NCI-H1092 treated with DMSO at 0.1 percent for 48 hours (cell line): ENCODE measurements at places on chromosomes 5 and 9.

DNA sequence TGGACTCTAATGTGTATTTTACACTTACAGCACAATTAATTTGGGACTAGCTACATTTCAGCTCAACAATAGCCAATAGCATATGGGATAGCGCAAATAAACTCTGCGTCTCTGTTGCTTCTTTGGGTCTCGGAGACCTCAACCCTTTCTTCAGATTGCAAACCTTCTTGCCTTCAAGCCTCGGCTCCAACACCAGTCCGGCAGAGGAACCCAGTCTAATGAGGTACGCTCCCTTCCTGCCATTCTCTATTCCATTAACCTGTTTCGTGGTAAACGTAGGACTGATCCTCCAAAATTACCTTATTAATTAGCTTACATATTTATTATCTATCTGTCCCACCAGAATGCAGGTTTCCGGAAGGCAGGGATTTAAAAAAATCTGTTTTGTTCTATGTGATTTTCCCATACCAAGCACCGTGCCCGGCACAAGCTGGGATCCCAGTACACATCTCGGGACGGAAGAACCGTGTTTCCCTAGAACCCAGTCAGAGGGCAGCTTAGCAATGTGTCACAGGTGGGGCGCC is 525 bp upstream of the DAPK1 start:
- no peak for DNase-seq

- DNase-seq = no peak
Measured at GRCh38 chr5:10018201-10019069, 231.3 kb downstream of the ATPSCKMT start.

DNA sequence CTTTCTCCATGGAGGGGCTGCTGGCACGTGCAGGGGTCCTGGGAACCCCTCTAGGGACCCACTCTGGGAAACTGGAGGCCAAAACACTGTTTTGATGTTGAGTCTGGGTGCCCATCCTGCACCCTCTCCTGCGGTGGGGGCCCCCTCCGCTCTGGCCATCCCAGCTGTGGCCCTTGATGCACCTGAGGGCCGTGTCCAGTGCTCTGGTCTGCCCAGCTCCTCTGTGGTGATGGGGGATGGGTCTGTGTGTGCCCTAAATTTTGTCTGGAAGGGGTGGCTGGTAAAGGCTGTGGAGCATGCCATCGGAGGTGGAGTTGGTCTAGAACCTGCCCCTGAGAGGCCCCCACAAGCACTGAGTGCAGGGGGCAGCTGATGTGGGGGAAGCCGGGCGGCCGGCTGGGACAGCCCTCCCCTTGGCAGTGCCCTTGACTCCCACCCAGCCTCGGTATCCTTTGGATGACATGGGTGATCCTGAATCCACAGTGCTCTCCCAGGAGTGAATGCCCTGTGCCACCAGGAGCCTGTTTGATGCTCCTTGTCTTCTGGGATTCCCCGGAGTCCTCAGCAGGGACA is 26.3 kb downstream of the AHRR start:
- DNase-seq = no peak

- DNase-seq = no peak
Measured at GRCh38 chr5:54722846-54723433, 205.4 kb downstream of the SNX18 start.

DNA sequence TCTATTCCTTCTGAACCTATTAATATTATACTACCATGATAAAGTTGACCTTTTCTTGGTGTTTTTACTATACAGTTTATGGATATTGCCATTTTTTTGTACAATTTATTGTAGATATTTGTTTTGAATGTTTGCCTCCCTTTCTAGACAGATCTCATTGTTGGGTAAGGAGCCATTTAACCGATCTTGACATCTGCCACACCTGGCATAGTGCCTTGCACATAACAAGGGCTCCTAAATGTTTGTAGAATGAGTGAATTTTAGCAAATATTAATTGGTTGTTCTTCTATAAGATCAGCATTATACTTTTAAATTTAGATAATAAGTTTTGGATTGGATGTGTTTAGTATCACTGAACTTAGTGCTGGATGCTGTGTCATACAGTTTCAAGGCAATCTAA is 175.3 kb downstream of the GDNF start:
- DNase-seq = no peak

GRCh38 chr9:102456562-102456961 is 538.6 kb upstream of the CYLC2 start:
- DNase-seq = no peak

DNA sequence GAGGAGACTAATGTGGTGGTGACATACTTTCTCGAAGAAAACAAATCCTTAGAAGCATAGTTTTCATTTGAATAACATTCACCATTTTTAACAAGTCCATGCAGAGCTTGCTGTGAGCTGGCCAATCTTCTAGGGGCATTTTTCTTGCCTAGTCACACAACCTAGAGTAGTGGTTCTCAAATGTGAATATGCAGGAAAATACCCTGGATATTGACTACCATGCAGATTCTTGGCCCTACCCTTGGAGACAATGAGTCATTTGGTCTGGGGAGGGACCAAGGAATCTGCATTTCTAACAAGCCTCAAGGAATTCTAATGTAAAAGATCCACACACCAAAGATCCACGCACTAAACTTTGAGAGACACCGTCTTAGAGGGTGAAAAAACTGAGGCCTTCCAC is 23.5 kb downstream of the GDNF start:
- DNase-seq = no peak

- DNase-seq = no peak
Measured at GRCh38 chr5:113505181-113505580, 8.3 kb upstream of the YTHDC2 start.

- DNase-seq = no peak
Measured at GRCh38 chr5:35205186-35205585, 25.1 kb downstream of the PRLR start.

GRCh38 chr9:117809751-117810150 is 105.5 kb downstream of the TLR4 start:
- no peak for DNase-seq

GRCh38 chr5:55175781-55176175 is 2.8 kb upstream of the CDC20B start:
- no peak for DNase-seq

DNA sequence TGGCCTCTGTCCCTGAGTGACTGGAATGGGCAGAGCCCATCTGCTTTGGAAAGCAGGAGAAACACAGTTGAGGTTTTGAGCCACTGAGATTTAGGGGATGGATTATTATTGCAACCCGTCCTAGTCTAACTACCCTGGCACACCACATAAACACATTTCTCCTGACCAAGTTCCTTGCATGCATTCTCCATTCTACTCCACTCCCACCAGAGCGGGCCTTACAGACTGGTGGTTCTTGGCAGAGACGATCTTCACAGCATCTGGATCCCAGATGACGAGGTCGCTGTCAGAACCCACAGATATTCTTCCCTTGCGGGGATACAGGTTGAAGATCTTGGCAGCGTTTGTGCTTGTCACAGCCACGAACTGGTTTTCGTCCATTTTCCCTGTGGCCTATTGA is 111.0 kb downstream of the DPYSL3 start:
- no peak for DNase-seq

GRCh38 chr9:82418334-82418733 is 429.8 kb downstream of the SPATA31D1 start:
- peak; percentile 3 for DNase-seq
